ENCODE measurements at places on chromosomes 16 and 17.

GRCh38 chr16:17768257-17768656, 297.5 kb upstream of the XYLT1 start:
- DNase-seq = no peak

GRCh38 chr17:81309140-81309858, 14.2 kb upstream of the SLC38A10 start:
- DNase-seq = no peak

DNA sequence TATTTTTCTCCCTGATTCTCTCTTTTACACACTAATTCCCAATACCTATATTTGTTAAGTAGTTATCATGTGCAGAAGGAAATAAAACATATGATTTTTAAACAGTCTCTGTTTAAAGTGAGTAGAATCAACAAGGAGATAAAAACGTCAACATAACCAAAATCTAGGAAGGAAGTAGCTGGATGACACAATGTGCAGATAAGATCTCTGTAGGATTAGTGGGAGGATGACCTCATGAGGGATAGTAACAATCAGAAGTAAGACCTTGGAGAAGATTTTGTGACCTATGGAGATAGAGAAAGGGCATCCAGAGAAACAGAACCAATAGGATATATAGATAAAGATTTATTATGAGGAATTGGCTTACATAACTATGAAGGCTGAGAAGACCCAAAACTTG, 262.6 kb upstream of the CDH11 start:
- DNase-seq = no peak

GRCh38 chr16:35414563-35414962, 1955.2 kb downstream of the TP53TG3F start:
- DNase-seq = no peak

- no peak for DNase-seq
Measured at GRCh38 chr17:66429680-66430079, 127.3 kb downstream of the PRKCA start.

DNA sequence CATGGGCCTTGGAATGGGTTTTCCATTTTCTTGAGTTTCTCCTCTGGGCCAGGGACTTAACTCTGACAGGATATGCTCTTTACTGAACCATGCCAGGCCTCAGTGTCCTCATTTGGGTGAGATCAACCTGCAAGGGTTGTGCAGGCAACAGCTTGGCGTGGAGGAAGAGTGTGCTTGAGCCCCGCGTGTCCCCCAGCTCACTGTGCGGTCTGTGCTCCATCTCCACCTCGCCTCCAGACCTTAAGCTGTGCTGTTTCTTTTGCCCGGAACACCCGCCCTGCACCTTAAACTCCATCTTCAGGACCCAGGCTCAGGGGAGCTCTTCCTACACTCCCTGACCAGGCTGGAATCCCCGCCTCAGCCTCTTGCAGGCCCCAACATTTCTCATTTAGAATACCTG, 9.7 kb downstream of the RUSF1 start:
- no peak for DNase-seq

- DNase-seq = no peak
Measured at GRCh38 chr17:83194761-83195329, 115.4 kb downstream of the METRNL start.

GRCh38 chr16:88973007-88973410, 4.0 kb downstream of the CBFA2T3 start:
- DNase-seq = no peak

GRCh38 chr16:46972429-46973206, 856 bp downstream of the DNAJA2 start:
- DNase-seq = no peak

GRCh38 chr17:49106321-49107210, 26.0 kb upstream of the B4GALNT2 start:
- no peak for DNase-seq

DNA sequence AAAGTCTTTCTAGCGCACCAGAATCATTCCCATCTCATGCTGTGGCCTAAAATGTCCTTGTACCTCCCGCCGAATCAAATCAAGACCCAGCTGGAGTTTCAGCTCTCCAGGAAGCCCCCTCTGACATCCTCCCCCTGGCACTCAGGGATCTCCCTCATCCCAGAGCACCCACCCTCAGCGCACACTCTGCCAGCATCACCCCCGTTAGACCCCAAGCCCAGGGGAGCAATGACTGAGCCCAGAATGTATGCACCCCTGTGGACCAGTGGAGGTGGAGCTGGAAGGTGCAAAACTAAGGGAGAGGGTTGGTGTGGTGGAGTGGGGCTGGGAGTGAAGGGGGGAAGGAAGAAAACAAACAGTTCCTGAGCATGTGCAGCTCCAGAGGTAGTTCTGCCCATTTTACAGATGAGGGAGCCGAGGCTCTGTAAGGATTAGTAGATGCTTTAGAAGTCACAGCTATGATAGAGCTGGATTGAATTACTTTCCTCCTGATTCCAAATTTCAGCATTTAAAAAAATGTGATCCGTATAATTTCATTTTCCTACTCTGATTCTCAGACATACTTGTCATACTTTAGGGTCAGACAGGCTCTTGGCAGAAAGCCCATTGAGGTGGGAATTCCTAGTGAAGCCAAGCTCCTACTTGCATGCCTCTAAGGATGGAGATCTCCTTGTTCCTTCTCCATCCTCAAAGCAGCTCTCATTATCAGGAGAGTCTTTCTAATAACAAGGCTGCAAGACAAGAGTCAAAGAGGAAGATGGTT, 242.7 kb downstream of the KATNIP start:
- DNase-seq = no peak

- no peak for DNase-seq
Measured at GRCh38 chr17:51721730-51722129, 436.8 kb downstream of the CA10 start.

DNA sequence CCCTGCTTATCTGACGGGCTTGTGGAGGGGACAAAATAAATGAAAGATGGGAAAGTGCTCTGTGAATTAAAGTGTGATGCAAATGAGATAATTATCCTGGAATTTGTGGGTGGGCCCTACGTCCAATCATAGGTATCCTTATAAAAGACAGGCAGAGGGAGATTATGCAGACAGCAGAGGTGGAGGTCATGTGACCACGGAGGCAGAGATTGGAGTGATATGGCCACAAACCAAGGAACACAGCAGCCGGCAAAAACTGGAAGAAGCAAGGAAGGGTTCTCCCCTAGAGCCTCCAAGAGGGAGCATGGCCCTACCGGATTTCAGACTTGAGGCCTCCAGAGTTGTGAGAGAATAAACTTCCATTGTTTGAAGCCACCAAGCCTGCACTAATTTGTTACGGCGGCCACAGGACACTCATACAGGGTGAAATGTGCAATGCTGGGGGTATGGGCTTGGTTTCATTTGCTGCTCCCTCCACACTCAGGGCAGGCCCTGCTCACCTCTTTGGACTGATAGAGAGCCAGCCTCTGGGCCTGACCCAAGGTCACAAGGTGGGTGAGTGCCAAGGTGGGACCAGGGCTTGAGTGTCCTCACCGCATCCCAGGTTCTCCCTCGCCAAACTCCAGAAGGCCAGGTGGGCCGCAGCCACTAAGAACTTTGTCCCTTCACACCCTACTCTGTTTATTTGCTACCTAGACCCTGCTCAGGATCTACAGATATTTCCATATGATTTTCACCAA, 149.6 kb upstream of the TNRC6C start:
- no peak for DNase-seq

GRCh38 chr16:66344533-66345145, 21.9 kb upstream of the CDH5 start:
- peak; percentile 49 for DNase-seq

DNA sequence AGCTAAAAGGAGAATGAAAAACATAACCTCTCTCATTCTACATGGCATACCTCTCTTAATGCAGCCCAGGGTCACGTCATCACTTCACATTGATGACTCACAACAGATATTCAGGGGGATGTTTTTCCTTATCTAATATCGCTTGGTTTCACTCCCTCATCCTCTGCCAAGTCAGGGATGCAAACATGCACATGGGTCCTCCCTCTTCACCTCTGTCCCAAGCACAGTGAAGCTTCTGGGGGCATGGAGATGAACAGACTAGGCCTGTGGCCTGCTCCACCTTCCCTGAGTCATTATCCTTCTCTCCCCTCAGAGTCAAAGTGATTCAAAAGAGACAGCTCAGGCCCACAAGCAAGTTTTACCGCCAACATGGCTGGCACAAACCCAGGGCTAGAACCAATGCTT, 2.3 kb upstream of the MT2A start:
- no peak for DNase-seq

- DNase-seq = no peak
Measured at GRCh38 chr17:46991617-46992016, 12.6 kb upstream of the RPRML start.

GRCh38 chr16:12235110-12235509, 258.6 kb downstream of the SNX29 start:
- DNase-seq = no peak

DNA sequence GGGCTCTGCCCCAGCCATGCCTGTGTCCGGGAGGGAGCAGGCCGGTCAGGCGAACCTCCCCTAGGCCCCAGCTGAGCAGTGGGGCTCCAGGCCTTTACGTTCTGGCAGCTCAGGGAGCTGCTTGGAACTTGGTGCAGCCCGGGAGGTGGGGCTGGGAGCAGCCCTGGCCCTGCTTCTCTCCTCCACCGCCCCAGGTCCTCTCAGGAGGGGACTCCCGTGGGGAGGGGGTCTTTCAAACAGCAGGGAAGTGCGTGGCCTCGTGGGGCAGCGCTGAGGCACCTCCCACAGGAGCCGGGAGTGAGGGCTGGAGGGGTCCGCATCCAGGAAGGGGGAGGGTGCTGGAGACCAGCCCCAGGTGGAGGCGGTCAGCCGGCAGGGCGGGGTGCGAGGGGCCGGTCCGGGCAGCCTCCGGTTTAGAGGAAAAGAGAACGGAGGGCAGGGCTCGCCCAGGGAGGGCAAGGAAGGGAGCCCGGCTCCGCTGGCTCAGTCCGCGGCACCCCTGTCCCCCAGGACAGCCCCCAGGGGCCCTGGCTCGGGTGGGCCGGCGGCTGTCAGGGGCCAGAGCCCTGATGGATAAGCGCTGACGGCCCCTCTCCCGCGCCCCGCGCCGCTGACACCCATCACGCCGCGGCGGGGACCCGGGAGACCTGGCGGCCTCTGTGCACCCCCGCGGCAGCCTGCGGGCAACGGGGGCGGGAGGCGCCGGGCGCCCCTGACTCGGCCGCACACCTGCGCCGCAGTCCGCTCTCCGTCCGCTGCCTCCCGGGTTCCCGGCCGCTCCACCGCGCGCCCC, 587 bp upstream of the PRR35 start:
- no peak for DNase-seq

DNA sequence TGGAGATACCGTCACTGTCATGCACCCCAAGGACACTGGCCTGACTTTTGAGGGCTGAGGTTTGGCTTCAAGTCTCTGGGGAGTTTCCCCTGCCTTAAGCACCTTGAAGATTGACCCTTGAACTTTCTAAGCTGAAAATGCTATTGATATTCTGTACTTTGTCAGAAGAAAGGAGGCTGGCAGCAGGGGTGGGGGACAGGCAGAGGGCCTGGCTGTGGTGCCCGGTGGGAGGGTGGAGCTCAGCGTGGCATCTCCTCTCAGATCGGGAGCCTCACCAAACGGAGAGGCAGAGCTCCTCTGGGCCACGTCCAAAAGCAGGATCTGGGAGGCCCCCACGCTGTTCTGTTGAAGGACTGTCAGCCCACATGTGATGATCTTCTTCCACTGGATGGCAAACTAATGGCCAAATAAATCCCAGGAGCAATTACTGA, 305.2 kb upstream of the IRX3 start:
- no peak for DNase-seq

GRCh38 chr17:8909586-8910270, 42.3 kb upstream of the PIK3R6 start:
- no peak for DNase-seq

DNA sequence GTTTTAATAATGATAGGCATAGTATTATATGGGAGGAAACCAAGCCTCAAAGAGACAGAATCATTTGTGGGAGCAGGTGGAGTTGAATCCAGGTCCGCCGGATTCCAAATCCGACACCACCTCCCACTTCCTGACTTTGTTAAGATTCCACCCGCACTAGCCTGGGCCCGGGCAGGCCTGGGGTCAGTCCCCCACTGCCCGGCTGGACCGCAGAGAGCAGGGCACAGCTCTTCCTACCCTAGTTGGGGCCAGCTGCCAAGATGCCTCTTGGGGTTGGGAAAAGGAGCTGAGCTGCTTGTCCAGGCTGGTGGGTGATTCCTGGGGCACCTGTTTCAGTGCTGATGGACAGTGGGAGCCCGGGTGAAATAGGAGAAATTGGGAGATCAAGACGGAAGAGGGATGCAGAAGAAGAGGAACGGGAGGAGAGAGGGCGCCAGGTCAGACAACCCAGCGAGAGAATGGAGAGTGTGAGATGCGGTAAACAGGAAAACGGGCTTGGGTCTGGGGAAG, 53.9 kb downstream of the OR1D5 start:
- no peak for DNase-seq

- no peak for DNase-seq
Measured at GRCh38 chr16:31329671-31330552, 25.1 kb upstream of the ITGAX start.

DNA sequence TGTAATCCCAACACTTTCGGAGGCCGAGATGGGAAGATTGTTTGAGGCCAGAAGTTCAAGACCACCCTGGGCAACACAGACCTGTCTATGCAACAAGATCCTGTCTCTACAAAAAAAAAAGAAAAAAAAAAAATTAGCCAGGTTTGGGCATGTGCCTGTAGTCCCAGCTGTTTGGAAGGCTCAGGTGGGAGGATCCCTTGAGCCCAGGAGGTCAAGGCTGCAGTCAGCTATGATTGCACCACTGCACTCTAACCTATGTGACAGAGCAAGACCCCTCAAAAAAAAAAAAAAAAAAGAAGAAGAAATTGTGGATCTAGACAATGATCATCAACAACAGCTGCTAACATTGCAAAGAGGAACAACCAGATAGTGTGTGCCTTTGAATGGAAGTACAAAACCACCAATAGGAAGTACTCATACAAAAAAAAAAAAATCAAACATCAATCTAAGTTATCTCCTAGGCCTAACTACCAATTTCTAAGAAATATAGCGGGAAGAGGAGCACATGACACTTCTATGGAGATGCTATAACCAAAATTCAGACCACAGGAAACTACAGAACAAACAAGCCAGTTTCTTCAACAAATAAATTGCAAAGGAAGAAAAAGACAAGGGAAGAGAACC, 258.7 kb downstream of the MRTFB start:
- DNase-seq = no peak

GRCh38 chr17:15882058-15882720, 62.7 kb upstream of the ADORA2B start:
- no peak for DNase-seq

DNA sequence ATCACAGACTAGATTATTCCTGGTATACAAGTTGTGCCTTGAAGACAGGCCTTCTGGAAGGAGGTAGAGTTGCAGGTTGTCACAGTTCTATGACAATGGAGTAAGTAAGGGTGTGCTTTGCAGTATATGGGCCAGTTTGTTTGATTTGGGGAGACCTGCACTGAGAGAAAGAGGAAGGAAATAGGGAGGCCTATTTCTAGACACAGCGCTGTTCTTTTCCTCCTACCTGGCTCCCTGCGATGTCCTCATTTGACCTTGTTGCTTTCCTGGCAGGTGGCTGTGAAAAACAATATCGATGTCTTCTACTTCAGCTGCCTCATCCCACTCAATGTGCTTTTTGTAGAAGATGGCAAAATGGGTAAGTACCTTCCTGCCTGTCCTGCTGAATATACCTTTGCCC, 22.5 kb upstream of the RASL10B start:
- no peak for DNase-seq

- DNase-seq = peak; percentile 83
Measured at GRCh38 chr17:8158267-8159031, 4.3 kb downstream of the VAMP2 start.

GRCh38 chr17:29483503-29483902, 83.3 kb downstream of the ABHD15 start:
- DNase-seq = no peak

GRCh38 chr16:82748026-82748425, 121.3 kb downstream of the CDH13 start:
- peak; percentile 19 for DNase-seq

- DNase-seq = no peak
Measured at GRCh38 chr17:57062865-57063264, 22.2 kb upstream of the AKAP1 start.
